SJCRH30 (cell line): ENCODE measurements at places on chromosomes 6 and 20.

- DNase-seq = no peak
Measured at GRCh38 chr6:153591159-153591558, 447.9 kb upstream of the OPRM1 start.

DNA sequence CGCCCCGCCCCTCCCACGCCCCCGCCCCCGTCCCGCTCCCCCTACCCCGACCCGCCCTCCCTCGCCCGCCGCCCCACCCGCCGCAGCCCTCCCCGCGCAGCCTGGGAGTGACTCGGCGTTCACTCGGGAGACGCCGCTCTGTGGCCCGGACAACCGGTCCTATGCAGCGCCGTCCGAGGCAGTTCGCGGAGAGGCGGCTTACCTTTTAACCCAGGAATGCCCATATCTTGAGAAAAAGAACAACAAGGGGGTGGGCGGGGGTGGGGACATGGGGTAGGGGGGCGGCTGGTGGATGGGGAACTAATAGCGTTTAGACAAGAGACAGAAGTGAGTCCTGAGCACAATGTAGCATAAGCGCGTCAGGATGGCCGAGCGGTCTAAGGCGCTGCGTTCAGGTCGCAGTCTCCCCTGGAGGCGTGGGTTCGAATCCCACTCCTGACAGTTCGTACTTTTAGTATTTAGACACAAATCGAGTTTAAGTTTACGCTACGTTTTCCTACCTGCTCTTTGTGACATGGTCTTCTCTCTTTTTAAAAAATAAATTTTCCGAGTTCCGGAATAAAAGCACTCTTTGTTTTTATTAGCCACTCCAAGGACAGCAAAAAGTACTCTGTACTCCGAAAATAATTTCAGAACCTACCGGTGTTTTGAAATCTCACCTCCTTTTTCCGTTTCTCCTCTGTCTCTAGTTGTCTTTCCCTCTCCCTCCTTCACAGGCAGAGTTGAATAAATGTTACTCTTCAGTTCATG is 17.1 kb upstream of the HMGN4 start:
- DNase-seq = peak; percentile 83

GRCh38 chr6:33540768-33541167 is 39.3 kb downstream of the BAK1 start:
- no peak for DNase-seq

- DNase-seq = peak; percentile 77
Measured at GRCh38 chr6:129498950-129499842, 210.8 kb downstream of the ARHGAP18 start.

- no peak for DNase-seq
Measured at GRCh38 chr6:50873167-50873566, 54.5 kb downstream of the TFAP2B start.

- no peak for DNase-seq
Measured at GRCh38 chr6:42212442-42212841, 5.2 kb downstream of the MRPS10 start.

- no peak for DNase-seq
Measured at GRCh38 chr20:21156266-21156665, 30.4 kb downstream of the KIZ start.

GRCh38 chr6:107676042-107676441 is 148.1 kb downstream of the SCML4 start:
- no peak for DNase-seq

DNA sequence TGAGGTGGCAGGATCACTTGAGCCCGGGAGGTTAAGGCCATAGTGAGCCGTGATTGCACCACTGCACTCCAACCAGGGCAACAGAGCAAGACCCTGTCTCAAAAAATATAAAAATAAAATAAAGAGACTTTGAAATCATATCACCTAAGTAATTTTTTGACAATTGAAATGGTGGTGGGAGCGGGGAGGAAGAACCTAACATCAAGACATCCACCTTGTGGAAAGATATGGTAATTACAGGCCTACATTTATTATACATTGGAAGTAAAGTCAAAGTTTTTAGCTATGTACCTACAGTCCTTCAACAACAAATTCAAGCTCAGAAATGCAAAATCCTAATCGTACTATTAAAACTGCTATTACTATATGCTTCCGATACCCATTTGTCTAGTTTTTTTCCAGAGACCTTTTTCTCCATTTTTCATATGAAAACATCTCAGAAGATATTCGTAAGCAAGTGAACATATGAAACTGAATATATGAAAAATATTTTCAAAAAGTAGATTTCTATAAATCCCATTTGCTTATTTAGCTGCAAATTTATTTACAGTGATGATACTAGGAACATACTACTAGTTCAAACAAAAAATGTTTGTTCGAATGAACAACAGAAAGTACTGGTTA is 83.3 kb downstream of the SYCP2 start:
- peak; percentile 73 for DNase-seq

DNA sequence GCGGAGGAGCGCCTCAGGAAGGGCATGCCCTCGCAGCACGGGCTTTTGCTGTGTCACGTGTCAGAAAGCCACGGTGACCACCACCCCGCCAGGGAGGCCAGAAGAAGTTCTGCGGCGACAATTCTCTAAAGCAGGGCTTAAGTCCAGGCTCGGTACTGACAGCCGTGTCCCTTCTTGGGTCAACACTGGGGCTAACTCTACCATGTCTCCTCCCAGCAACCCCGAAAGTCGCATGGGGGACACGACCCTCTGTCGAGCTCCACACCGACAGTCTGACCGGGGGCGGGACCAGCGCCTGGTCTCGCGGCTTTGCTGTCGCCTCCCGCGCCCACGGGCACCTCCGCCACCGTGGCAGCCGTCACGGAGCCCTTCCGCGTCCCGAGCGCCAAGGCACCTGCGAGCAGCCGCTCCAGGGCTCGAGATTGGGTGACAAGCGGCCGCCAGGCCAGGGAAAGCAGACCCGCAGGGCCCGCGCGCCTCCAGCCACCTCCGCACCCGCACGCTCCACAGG is 534 bp downstream of the NANP start:
- peak; percentile 58 for DNase-seq

GRCh38 chr20:44600758-44601201 is 18.4 kb downstream of the PKIG start:
- no peak for DNase-seq

- DNase-seq = no peak
Measured at GRCh38 chr20:58775371-58775770, 75.3 kb downstream of the GNAS-AS1 start.

- no peak for DNase-seq
Measured at GRCh38 chr6:41013466-41014153, 25.4 kb downstream of the UNC5CL start.

DNA sequence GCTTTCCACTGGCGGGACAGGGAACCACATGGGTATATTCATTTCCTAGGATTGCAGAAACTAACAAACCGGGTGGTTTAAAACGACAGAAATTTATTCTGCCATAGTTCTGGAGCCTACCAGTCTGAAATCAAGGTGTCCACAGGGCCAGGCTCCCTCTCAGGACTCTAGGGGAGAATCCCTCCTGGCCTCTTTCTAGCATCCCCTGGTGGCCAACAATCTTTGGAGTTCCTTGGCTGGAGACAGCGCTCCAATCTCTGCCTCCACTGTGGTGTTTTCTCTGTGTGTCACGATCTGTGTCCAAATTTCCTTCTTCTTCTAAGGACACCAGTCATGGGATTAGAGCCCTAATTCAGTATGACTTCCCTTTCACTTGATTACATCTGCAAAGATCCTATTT is 95.0 kb downstream of the SCML4 start:
- no peak for DNase-seq

DNA sequence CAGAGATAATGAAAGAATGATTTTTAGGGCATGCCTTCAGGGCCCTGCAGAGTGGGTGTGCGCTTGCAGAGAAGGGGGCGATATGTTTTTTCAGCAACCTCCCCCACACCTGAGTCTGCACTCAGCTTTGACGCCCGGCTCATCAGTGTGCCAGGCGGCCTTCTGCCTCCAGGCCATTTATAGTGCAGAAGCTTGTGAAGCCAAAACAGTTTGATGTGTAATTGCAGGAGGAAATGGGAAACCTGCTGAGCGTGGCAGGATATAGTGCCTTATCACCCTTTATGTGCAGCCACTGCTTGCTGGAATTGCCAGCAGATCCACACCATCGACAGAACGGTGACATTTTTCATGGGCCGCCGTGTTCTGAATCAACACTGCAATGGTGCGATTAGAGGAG is 178.2 kb downstream of the CDH4 start:
- no peak for DNase-seq

DNA sequence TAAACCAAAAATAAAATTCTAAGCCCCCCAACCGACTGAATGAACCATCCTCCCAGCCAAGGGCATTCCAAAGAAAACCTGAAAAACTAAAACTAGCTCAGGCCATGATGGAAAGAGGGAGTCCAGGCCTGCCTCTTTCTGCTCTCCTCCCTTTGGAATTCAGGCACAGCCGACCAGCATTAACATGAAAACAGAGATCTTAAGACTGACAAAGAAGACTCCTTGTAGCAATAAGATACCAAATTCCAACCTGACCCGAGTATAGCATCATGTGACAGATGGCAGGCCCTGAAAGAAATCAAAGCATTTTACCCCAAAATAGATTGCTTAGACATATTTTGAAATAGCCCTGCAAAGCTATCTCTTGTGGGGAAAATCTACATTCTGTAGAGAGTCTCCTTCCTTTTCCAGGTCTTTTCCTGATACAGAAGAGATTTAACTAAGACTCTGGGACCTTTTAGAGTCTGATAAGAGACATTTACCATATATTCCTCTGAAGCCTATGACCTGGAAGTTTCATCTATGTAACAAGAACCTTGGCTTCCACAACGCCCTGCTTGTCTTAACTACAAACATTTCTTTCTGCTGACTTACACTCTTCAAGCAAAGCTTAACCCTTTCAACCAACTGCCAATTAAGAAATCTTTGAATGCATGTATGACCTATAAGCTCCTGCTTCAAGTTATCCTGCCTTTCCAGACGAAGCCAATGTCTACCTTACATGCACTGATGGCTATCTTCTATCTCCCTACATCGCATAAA is 22.2 kb upstream of the TXLNB start:
- no peak for DNase-seq

GRCh38 chr20:62900692-62901584 is 25.4 kb downstream of the DIDO1 start:
- no peak for DNase-seq

- DNase-seq = no peak
Measured at GRCh38 chr6:169780571-169781091, 29.2 kb downstream of the ERMARD start.

DNA sequence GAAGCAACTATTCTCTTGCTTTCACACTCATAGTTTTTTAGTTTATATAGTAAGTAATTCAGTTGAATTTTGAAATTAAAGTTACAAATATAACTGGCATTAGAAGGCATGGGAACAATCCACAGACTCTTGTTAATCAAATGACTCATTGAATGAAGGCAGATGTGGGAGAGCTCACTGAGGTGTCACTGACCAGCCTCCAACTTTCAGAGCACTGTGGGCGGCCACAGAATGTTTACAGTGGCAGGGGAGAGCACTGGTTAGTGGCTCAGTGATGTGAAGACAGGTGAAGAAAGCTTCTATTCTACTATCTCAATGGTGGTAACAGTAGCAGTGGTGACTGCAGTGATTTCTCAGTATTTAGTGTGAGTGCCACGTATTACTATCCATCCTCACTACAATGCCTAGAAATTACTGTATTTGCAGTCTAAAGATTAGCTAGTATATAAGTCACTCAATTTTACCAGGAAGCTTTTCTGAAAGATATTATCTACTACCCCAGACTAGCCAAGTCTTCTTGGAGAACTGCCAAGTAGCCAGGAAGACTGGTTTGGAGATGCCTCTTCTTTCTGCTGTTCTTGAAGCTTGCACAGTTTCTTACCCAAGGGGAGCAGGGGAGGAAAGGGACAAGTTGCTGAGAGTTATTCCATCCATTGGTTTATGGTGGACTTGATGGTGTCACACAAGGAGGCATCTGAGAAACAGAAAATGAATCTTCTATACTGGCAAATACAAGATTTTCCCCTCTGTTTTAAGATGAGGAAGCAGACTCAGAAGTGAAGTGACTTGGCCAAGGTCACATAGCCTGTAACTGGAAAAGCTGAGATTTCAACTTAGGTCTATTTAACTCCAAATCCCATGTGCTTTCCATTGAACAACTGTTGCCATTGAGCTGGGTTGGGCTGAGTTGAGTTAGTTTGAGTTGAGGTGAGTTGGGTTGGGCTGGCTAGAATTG is 231.2 kb downstream of the ANKRD60 start:
- DNase-seq = peak; percentile 34

GRCh38 chr6:49299279-49299678 is 163.8 kb downstream of the MMUT start:
- DNase-seq = no peak

DNA sequence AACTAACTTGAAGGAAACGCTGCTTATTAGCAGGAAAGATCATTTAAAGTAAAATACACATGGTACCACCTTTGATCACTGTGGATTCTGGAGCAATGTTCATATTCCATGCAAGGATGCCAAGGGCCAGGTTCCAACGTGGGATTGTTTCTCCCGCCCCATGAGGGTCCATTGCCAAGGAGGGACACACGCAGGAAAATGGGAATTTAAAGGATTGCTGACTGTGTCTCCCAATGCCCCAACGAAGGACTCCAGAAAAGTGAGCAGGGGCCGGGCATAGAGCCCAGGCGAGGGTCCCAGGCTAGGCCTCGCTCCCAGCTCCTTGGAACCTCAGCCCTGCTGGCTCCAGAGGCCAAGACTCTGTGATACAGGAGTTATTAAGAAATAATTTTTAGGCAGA is 111.2 kb downstream of the DACT2 start:
- no peak for DNase-seq

DNA sequence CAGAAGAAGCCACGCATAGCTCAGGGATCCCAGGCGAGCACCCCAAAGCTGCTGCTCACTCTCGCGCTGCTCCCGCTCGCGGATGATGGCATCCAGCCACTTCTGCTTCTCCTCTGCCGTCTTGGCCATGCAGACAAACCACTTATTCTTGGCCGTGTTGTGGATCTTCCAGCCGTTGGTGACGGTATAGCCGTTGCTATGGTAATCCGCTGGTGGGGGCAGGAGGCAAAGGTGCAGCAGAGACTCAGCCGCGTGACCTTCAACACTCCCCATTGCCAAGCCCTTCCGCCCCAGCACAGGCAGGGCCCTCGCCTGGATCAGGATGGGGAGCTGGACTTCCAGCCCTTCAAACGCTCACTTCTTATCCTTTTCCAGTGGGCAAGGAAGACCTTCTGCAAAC is 136.9 kb downstream of the PREX1 start:
- no peak for DNase-seq

DNA sequence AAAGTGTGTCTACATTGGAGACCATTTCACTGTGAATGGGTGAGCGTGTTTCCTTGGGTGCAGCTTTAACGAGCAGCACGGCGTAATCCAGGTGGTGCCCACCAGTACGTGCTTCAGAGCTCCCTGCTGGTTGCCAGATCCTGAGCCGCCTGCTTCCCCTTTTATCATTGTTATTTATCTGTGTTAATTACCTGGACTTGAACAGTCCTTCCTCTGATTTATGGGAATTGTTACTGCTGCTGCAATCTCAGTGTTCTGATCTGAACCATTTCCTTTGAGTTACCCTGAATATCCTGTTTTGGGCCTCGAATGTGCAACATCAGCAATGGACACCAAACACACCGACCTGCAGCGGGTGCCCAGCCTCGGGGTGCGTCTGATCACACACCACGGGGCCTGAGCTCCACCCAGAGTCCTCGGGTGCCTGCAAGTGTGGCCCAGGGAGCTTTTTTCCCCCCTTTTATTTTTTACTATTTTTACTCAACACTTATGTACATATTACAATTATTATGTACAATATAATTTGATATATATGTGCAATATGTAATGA is 81.3 kb downstream of the RPP40 start:
- no peak for DNase-seq

- DNase-seq = no peak
Measured at GRCh38 chr6:66184091-66184490, 477.1 kb upstream of the EYS start.
